Vagina (tissue), 2 donors: ENCODE measurements at places on chromosomes 2 and 18. TPM values are rescaled to one million over a fixed set of nuclear protein-coding genes. Genes with fewer than 3 reads are reported as not detected.

DNA sequence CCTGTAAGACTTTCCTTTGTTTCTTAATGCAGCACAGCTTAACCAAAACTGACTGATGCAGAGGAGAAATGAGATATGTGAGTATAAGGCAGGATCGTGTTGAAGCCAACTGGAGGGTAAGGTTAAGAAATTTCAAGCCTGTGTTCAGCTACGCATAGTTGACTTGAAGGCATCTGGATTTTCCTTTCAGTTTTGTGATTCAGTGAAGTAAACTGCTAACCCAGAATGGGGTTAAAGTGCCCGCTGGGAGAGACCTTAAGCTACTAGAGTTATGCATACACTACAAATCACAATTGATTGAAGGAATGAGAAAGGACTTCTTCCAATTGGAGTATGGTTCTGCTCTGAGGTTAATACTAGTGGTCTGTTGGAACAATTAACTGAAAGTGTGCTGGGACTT is 22.6 kb downstream of the THSD7B start:
- no peak for DNase-seq

DNA sequence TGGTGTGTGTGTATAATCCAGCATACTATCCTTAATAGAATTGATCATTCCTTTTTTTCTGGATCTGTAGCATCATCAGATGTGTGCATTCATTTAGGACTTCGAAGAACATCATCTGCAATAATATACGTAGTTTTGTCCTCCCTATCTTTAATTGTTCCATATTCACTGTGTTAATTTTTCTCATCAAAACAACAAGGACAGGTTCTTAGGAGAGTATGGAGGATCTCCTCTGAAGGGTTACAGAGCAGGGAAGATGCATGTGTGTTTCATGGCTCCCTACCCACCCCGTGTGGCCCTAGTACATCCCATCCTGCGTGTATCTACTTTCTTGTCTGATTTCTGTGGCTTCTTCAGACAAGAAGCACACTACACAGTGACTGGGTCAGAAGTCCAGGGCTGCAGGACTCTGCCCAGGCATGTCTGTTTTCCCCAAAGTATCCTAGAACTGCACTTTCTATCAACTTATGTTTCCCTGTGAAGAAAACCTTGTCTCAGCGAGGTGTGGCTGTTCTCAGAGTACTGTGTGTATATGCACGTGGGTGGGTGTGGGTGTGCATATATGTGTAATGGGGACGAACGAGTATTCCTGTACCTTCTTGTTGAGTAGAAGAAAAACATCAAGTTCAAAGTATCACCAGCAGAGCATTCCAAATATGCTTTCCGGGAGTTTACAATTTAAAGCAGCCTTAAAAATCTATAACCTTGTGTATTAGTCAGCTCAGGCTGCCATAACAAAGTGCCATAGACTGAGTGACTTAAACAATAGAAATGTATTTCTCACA is 220.4 kb upstream of the FOSL2 start:
- DNase-seq = no peak

NEB gene
- 0.98 TPM for total RNA-seq

- DNase-seq = no peak
Observed at GRCh38 chr2:60159519-60159918, 393.9 kb downstream of the BCL11A start.

DNA sequence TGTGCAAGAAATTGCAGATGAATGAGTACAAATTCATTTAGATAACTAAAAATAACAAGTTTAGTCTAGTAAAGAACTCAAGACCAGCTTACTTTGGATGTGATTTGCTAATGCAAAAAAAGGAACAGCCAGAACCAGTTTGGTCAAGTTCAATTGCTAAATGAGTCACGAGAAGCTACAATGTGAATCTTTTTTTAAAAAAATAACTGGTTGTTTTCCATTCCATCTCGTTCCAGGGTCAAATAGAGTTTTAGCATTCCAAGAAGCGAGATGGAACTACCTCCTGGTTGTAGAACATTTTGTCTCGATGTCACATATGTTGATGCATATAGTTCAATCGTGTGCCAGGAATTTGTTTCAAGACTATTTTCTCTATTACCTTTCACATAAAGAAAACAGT is 65.0 kb upstream of the IKZF2 start:
- no peak for DNase-seq

DNA sequence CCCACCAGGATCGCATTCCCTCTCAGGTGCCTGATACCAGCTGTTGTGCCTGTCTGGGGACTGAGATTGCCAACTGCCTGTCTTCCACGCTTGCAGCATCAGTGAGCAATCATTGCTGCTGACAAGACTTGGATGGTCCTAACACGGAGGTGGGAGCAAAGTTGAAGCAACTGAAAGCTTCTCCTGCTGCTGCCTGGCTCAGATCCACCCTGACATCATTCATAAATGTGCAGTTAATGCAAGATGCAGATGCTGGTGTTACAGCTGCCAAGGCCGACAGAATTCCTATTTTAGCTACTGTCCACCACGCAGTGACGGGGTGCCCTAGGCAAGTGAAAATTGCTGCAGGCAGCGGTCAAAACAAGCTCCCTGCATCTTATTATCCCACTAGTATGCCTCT is 131.4 kb downstream of the VWC2L start:
- no peak for DNase-seq

CHRND gene
- not detected for total RNA-seq

DNA sequence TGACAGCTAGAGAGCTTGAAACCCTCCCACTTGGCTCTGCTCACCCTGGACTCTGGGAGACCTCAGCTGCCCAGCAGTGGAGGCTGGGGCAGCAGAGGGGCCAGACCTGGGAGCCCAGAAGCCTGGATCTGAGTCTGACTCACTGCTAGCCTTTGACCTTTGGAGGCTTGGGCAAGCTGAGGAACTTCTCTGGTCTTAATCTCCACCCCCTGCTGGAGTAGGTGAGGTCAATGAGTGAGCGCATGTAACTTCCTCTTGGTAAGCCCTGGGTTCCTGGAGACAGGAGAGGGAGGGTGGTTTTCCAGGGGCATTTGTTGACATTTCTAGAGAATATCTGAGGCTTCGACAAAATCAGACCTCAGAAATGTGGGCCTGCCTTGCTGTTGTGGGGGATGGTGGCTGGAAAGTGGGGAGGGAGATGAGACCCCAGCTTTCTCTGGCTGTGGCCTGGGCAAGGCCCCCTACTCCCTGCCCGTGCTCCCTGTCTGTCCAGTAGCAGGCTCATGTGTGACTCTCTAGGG is 73.0 kb upstream of the YWHAQ start:
- no peak for DNase-seq

GRCh38 chr2:241991299-241991698 is 121.8 kb downstream of the RTP5 start:
- no peak for DNase-seq

DNA sequence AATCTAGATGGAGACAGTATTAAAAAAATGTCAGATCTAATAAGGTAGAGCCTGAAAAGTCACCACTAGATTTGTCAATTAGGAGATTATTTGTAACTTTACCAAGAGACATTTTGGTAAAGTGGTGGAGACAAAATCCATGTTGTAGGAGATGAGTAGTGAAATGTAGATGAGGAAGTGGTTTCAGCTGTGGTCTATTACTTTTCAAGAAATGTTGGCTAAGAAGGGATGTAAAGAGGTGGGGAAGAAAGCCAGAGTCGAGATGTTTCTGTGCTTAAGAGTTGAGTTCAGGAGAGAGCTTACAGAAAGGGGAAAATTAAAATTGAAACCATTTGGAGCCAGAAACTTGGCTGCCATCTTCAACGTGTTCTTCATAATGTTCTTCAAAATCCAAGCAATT is 22.2 kb downstream of the ACVR2A start:
- no peak for DNase-seq

DNA sequence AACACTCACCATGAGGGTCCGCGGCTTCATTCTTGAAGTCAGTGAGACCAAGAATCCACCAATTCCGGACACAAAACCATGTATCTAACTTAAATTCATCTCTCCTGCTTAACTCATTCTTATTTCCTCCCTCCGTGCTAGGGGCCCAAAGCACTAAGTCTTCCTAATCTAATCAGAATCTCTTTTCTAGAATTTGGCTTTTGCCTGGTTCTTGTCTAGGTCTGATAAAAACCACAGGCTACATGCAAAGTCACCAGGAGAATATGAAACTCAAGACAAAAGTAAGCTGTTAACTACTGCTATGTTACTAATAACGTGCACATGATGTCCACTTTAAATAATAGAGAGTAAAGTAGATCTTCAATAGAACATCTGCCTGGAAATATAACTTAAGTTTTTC is 69.9 kb downstream of the TRIP12 start:
- DNase-seq = no peak

GRCh38 chr2:240622060-240622411 is 3.2 kb upstream of the GPR35 start:
- DNase-seq = no peak

DNA sequence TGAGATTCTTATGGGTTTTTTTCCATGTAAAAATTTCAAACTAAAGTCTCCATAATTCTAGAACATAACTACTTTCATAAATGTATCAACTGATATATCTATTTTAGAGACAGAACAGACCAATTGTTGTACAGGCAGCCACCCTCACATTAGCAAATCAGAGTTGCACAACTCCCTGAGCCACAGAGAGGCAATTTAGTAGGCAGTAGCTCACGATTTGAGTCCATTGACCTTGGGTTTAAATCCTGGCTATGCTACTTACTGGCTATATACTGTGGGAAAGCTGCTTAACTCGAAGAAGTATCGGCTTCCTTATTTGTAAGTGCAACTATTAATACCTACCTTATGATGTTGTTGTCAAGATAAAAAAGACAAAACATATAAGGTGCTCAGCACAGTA is 16.2 kb downstream of the MTIF2 start:
- no peak for DNase-seq

- DNase-seq = no peak
Observed at GRCh38 chr2:25090801-25091200, 48.9 kb downstream of the EFR3B start.

- DNase-seq = no peak
Observed at GRCh38 chr2:83186105-83186760, 1272.8 kb downstream of the SUCLG1 start.

CIDEA gene
- total RNA-seq = 2.7 TPM

DNA sequence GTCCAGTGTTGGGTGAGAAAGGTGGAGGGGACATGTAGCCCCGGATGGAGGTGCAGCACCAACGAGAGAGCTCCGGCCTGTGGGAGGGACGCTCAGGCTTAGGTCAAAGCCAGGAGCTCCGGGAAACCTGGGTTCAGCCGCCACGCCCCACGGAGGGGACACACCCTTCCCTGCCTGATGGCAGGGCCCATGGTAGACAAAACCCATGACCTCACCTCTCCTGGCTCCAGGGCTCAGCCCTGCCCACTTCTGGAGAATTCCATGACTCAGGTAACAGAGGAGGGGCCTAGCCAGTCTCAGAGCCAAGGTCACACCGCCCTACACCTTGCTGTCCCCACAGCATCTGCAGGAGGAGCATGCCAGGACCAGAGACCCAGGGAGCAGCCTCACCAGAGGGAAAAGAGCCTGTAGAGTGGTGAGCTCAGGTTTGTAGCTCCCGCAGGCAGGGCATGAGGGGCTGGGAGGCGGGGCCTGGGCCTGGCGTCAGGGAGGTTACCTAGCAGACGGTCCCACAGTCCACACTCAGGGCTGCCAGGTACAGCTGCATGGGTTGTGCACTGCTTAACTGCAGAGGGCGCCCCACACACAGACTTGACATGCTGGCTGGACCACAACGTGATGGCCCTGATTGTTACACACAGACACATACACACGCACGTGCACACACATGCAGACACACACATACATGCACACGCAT is 70.8 kb upstream of the SMAD7 start:
- DNase-seq = peak; percentile 91

- DNase-seq = no peak
Observed at GRCh38 chr2:108612514-108613183, 78.4 kb downstream of the LIMS1 start.

RBM43 gene
- 3.9 TPM for total RNA-seq

DNA sequence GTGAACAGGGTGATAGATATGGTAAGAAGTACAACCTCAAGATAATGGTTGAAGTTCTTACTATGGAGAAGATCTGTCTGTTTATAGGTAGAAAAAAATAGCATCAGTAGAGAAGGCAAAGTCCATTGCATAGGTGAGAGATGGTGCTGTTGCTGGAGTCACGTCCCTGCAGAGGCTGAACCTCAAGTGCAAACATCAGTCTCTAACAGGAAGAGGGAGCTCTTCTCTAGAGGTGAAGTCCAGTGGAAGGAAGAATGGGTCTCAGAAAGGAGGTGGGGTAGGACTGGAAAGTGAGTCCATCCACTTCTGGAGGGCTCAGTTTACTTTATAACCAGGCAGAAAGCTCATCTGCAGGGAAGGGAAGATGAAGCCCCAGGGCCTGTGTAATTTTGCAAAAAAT is 337.7 kb downstream of the MEIS1 start:
- no peak for DNase-seq

- no peak for DNase-seq
Observed at GRCh38 chr18:65994302-65994701, 243.5 kb downstream of the CDH7 start.

DNA sequence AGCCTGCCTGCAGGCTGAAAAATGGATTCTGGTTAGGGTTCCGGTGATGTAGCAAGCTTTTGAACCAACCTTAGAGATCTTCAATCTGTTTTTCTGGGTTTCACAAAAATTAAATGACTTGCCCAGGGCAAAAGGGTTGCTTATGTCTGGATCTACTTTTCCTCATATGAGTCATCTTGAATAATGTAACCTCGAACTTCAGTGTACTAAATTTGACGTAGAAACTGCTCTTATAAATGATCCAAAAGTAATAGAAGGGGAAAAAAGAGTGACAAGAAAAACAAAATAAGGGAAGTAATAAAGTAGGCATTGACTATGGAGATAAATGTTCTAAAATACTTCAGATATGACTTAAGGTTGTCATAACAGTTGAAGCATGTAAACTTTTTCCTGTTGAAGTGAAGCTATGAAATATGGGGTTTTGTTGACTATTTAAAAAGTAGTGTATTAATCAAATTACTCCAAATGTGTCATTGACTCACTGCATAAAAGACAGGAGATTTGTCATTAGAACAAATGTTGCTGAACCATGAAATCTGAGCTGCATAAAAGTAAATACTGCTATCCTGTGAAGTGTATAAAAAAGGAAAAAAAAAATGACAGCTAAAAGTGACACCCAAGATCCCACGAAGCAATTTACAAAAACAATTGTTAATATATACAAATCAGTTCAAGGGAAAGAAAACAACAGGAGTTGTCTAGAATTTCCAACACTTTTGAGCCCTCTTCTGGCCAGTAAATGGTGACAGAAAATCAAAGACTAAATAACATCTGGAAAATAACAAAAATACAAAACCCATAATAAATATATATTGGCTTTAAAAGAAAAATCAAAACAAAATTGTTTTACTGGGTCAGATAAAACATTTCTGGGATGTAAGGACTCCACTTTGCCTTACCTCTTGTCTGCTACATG is 103.6 kb upstream of the SERPINE2 start:
- DNase-seq = no peak

CCDC141 gene
- total RNA-seq = 2.0 TPM

GRCh38 chr2:44135771-44136170 is 32.9 kb upstream of the PPM1B start:
- no peak for DNase-seq

GRCh38 chr2:231680992-231681852 is 27.1 kb upstream of the PTMA start:
- DNase-seq = no peak

GRCh38 chr18:49814147-49814499 is 790 bp upstream of the ACAA2 start:
- DNase-seq = no peak
